Heart left ventricle (tissue), 16 donors: ENCODE measurements at places on chromosomes 7 and 10. TPM values are rescaled to one million over a fixed set of nuclear protein-coding genes. Genes with fewer than 3 reads are reported as not detected.

- H3K4me3 ChIP-seq = no peak overlapping the region
- no peak overlapping the region for H3K27ac ChIP-seq
- no peaks in the 10 kb centered on the region for H3K4me1 ChIP-seq
Measured at GRCh38 chr10:113222207-113222606, 272.2 kb downstream of the TCF7L2 start.

DNA sequence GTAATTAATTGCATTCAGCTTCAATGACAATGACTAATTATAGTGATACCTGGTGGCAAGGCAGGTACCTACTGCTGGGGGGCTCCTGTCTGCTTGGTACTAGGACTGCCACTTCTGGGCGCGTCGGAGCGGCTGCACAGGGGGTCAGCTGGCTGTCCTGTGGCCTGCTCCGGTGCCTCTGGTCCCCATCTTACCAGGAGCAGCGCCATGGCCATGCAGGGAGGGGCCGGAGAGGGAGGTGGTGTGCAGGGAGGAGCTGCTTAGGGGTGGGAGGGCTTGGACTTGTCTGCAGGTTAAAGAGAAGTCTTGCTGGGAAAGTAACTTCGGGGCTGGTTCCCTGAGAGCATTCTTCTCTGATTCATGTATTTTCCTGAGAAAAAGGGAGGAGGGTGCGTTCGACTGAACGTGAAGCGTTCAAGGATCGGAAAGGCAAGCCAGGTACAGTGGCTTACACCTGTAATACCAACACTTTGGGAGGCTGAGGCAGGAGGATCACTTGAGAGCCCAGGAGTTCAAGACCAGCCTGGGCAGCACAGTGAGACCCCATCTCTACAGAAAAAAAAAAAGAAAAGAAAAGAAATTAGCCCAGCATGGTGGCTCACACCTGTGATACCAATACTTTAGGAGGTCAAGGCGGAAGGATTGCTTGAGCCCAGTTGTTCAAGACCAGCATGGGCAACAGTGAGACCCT lies 15.4 kb downstream of the CUX1 start:
- DNase-seq = no peak
- no peaks in the 10 kb centered on the region for H3K27me3 ChIP-seq
- H3K36me3 ChIP-seq = no peaks in the 10 kb centered on the region
- no peak overlapping the region for H3K4me3 ChIP-seq
- no peak overlapping the region for H3K27ac ChIP-seq
- peaks cover 5% of the 10 kb centered on the region for H3K4me1 ChIP-seq

- H3K4me1 ChIP-seq = no peaks in the 10 kb centered on the region
- peaks cover 9% of the 10 kb centered on the region for H3K27me3 ChIP-seq
- H3K27ac ChIP-seq = no peak overlapping the region
Measured at GRCh38 chr10:1287971-1288401, 231.8 kb downstream of the WDR37 start.

- H3K4me1 ChIP-seq = no peaks in the 10 kb centered on the region
- no peaks in the 10 kb centered on the region for H3K36me3 ChIP-seq
- no peak overlapping the region for H3K27ac ChIP-seq
- H3K27me3 ChIP-seq = no peaks in the 10 kb centered on the region
Measured at GRCh38 chr10:12937527-12937926, 64.0 kb downstream of the CCDC3 start.

DNA sequence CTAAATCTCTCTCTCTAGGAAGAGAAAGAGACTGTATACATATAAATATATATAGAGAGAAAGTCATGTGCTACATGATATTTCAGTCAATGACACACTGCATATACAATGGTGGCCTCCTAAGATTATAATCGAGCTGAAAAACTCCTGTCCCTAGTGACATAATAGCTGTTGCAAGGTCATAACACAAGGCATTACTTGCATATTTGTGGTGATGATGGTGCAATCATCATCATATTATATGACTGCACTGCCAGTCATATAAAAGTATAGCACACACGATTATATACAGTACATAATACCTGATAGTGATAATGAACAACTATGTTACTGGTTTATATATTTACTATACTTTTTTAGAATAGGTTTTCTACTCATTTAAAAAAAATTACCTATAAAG lies 316.7 kb downstream of the FGFR2 start:
- H3K36me3 ChIP-seq = no peaks in the 10 kb centered on the region
- H3K27me3 ChIP-seq = no peaks in the 10 kb centered on the region
- no peak overlapping the region for H3K4me3 ChIP-seq
- DNase-seq = no peak
- H3K4me1 ChIP-seq = no peaks in the 10 kb centered on the region

Gene KAZALD1
- 6.1 TPM for total RNA-seq

GRCh38 chr7:93219868-93220267 lies 6.4 kb downstream of the HEPACAM2 start:
- no peaks in the 10 kb centered on the region for H3K4me1 ChIP-seq
- DNase-seq = no peak
- H3K27me3 ChIP-seq = no peaks in the 10 kb centered on the region
- H3K4me3 ChIP-seq = no peak overlapping the region
- H3K36me3 ChIP-seq = no peaks in the 10 kb centered on the region

DNA sequence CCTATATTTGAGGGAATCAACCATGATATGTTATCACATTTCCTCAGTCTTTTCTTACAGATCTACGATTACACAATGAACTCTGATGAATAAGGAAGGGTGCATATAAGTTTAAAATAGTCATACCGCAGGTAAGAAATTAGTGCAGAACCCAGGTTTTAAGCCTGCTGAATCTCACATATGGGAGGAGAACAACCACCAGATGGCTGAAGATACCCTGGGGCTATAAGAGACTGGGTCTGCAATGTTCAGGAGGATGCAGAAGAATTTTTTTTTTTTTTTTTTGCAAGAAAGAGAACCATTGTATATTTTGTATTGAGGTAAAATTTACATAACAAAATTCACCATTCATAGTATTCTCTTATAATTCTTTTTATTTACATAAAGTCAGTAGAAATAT lies 372.3 kb upstream of the MYO3A start:
- H3K36me3 ChIP-seq = no peaks in the 10 kb centered on the region
- H3K4me3 ChIP-seq = no peak overlapping the region
- no peak for DNase-seq

GRCh38 chr7:70419526-70420380 lies 712.2 kb upstream of the GALNT17 start:
- no peaks in the 10 kb centered on the region for H3K36me3 ChIP-seq
- H3K27ac ChIP-seq = no peak overlapping the region
- no peaks in the 10 kb centered on the region for H3K4me1 ChIP-seq
- no peak overlapping the region for H3K4me3 ChIP-seq

DNA sequence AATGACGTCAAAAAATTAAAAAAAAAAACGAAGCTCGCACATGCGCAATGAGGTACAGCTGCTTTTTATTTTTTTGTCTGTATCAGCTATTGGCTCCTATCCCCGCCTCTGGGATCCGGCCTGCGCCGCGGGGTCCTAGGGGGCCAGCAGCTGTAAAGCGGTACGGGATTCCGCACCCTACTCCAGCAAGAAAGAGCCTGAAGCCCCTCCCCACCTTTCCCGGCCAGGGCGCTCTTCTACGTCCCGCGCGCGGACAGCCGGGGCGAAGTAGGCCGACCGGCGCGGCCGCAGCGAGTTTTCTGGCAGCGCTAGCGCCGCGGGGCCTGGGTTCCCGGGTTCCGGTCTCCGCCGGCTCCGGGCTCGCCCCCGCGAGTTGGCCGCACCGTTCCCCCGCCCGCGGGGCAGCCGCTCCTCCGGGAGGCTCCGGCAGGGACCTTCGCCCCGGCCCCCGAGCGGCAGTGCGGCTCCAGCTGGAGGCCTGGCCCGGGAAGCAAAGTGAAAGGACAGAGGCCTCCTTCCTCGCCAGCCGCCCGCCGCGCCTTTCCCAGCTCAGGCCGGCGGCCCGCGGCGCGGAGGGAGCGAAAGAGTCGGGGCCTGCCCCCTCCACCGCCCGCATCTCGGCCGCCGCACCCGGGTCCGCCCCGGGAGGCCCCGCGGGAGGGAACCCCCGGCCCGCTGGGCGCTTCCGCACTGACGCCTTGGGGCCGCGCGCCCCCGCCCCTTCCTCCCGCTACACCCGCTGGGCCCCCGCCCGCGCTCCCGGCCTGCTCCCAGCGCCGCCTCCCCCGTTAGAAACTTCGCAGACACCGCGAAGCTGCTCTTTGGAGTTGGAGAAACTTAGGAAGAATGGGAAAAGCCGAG lies 4.7 kb upstream of the SPAG6 start:
- H3K36me3 ChIP-seq = no peaks in the 10 kb centered on the region
- peak; percentile 79 for DNase-seq
- H3K4me3 ChIP-seq = peak overlapping the region; percentile 82
- peaks cover 66% of the 10 kb centered on the region for H3K27me3 ChIP-seq
- H3K4me1 ChIP-seq = peaks cover 21% of the 10 kb centered on the region
- H3K27ac ChIP-seq = peak overlapping the region; percentile 81

- no peak overlapping the region for H3K27ac ChIP-seq
- no peaks in the 10 kb centered on the region for H3K27me3 ChIP-seq
- no peak overlapping the region for H3K4me3 ChIP-seq
Measured at GRCh38 chr10:5465976-5466450, 33.4 kb downstream of the CALML5 start.

Gene BHLHA15
- total RNA-seq = not detected

Gene PILRA
- total RNA-seq = 3.5 TPM

Gene CALML5
- total RNA-seq = not detected

Gene GJC3
- not detected for total RNA-seq

DNA sequence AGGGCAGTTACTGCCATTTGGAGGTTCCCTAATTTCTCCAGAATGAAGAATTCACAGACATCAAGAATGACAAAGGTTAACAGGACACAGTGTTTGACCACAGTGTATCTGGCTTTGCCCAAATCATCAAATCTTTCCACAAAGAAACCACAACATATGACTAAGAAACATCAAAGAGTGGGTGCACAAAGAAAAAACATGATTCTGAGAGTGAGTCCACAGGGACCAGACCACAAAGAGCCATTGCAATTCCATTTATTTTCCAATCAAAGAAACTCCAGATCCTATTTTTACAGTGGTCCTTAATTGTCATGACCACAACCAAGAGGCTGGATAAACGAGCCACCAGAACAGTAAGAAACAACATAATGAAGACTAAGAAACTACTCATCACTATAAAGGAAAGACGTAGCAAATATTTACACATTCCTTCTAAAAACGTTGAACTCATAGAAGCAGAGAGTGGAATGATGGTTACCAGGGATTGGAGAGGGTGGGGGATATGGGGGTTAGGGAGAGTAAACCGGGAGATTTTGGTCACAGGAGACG lies 286.5 kb downstream of the DOCK4 start:
- H3K4me1 ChIP-seq = no peaks in the 10 kb centered on the region
- DNase-seq = no peak
- H3K4me3 ChIP-seq = no peak overlapping the region
- no peak overlapping the region for H3K27ac ChIP-seq
- H3K36me3 ChIP-seq = no peaks in the 10 kb centered on the region
- H3K27me3 ChIP-seq = no peaks in the 10 kb centered on the region

DNA sequence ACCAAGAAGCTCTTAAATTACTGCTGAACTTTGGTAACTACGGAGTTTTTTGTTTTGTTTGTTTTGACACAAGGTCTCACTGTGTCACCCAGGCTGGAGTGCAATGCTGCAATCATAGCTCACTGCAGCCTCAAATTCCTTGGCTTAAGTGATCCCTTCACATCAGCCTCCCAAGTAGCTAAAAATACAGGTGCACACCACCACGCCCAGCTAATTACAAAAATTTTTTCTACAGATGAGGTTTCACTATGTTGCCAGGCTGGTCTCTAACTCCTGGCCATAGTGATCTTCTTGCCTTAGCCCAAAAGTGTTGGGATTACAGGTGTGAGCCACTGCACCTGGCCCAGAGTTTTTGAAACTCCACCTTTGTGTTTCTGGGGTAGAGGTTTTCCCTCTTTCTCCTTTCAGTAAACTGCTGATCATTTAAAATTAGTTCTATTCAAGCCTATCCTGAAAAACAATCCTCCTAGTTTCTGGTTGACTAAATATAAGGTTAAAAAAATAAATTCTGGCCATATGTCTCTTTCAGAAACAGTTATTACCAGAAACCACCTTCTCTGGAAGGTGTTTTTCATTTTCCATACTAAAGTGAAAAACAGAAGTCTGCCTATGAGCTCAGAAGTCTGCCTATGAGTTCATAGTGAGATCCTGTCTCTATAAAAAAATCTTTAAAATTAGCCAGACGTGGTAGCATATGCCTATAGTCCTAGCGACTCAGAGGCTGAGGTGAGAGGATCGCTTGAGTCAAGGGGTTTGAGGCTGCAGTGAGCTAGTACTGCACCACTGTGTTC lies 63.9 kb downstream of the VOPP1 start:
- no peak for DNase-seq
- no peak overlapping the region for H3K27ac ChIP-seq
- no peaks in the 10 kb centered on the region for H3K27me3 ChIP-seq
- no peaks in the 10 kb centered on the region for H3K36me3 ChIP-seq
- peaks cover 6% of the 10 kb centered on the region for H3K4me1 ChIP-seq
- no peak overlapping the region for H3K4me3 ChIP-seq

DNA sequence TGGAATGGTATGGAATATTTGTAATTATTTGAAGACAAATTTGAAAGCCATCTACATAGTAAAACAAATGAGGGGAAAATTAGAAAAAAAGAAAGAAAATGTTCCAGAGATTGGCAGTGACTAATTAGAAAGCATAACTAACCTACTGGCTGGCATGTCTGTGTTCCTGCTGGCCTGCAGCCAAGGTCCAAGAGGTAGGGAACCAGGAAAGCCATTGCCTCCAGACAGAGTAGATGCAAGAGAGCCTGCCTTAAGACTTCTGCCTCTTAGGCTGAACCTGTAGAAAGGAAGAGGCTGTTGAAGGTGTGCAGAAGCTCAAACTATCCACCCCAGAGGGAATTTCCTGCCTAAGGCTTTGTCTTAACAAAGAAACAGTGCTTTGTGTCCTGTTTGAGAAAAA lies 982.0 kb downstream of the SORCS1 start:
- H3K4me1 ChIP-seq = no peaks in the 10 kb centered on the region
- no peaks in the 10 kb centered on the region for H3K36me3 ChIP-seq
- H3K4me3 ChIP-seq = no peak overlapping the region
- no peaks in the 10 kb centered on the region for H3K27me3 ChIP-seq
- H3K27ac ChIP-seq = no peak overlapping the region

GRCh38 chr7:135168001-135168400 lies 2.5 kb downstream of the CYREN start:
- H3K27ac ChIP-seq = peak overlapping the region; percentile 97
- no peak overlapping the region for H3K4me3 ChIP-seq
- H3K4me1 ChIP-seq = peaks cover 71% of the 10 kb centered on the region

- H3K4me1 ChIP-seq = no peaks in the 10 kb centered on the region
- no peaks in the 10 kb centered on the region for H3K27me3 ChIP-seq
- peaks cover 74% of the 10 kb centered on the region for H3K36me3 ChIP-seq
- DNase-seq = no peak
- H3K27ac ChIP-seq = no peak overlapping the region
- H3K4me3 ChIP-seq = no peak overlapping the region
Measured at GRCh38 chr7:129008645-129009414, 46.1 kb downstream of the TNPO3 start.

Gene FGL2
- 10.8 TPM for total RNA-seq

Gene SPDYE8
- not detected for total RNA-seq

GRCh38 chr10:132799865-132800264 lies 13.9 kb upstream of the NKX6-2 start:
- H3K4me3 ChIP-seq = no peak overlapping the region
- no peaks in the 10 kb centered on the region for H3K36me3 ChIP-seq
- no peak overlapping the region for H3K27ac ChIP-seq
- H3K4me1 ChIP-seq = no peaks in the 10 kb centered on the region
- no peak for DNase-seq

Gene PNLIPRP3
- not detected for total RNA-seq
